ENCODE measurements at places on chromosomes 5 and 9.

GRCh38 chr5:157214861-157215513 lies 34.3 kb downstream of the ITK start:
- no peak for DNase-seq

DNA sequence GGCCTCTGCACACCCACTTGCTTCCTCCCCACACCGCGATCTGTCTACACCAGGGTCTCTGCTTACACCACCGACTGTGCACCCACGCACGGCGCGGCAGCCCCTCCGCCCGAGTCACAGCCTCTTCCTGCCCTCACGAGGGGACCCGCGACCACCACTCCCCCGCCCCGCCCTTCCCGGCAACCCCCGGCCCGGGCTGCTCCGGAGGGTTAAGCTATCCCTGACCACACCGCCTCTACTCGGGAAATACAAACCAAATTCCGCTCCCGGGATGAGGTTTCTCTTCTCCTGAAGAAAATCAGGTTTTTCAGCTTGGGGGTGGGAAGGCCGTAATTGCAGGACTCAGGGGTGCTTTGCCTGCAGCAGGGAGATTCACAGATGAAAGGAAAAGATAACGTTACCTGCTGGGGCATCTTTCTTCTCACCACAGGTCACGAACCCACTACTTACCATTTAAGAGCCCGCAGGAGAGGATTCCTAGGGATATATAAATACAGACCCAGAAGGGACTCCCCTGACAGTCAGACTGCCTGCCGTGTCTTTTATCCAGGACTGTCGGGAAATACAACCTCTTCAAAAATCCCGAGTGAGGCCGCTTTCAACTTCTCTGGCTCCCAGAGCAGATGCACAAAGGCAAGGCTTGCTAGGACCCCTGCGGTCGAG lies 63.5 kb downstream of the ROR2 start:
- DNase-seq, result no peak

- no peak for DNase-seq
These were observed 10.8 kb upstream of the PLIN2 start for GRCh38 chr9:19138084-19138483.

GRCh38 chr5:173338380-173339015 lies 10.3 kb upstream of the STC2 start:
- DNase-seq, result no peak

DNA sequence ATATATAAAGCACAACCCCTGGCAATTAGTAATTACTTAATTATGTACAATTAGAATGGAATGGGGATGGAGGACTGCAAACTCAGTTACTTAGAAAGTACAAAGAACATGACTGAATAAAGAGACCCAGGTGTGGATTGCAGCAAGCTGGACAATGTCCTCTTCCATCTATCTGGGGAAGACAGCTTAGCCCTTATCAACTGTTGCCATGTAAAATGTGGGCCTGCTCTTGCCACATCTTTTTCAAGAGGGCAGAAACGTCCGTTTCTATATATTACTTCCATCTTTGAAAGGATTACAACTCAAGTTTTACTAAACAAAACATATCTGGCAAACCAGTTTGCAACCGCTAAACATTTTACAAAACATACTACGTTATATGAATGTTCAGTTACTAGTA lies 26.2 kb downstream of the GOLPH3 start:
- DNase-seq, result no peak

DNA sequence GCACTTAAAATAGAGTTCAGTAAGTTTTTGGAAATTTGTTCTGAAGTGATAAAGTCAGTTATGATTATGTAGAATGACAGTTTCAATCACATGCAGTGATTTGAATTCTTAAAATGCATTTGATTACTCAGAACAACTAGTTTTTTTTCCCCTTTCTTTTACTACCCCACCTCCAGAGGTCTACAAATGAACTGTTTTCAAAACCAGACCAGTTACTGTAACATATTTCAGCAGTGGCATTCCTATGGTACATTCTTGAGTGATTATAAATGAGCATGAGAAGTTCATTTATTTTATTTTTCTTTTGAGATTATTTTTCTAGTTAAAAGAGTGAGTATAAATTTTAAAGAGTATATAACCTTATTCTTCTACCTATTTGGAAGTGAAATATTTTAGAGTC lies 71.6 kb downstream of the NNT start:
- DNase-seq, result no peak
